Neural progenitor cell (in vitro differentiated cells): ENCODE measurements at places on chromosomes 12 and 14. TPM values are rescaled to one million over a fixed set of nuclear protein-coding genes. Genes with fewer than 3 reads are reported as not detected.

RAD9B gene
- total RNA-seq = 0.17 and 0.31 TPM in 2 replicates

CAMKK2 gene
- total RNA-seq = 21.0 and 31.1 TPM in 2 replicates

LIN52 gene
- total RNA-seq = 16.4 and 25.7 TPM in 2 replicates

CACNA1C gene
- 1.2 and 2.7 TPM in 2 replicates for total RNA-seq

KTN1 gene
- total RNA-seq = 136 and 191 TPM in 2 replicates

POTEM gene
- total RNA-seq = not detected in 2 replicates

HOXC11 gene
- total RNA-seq = not detected in 2 replicates

ADSS1 gene
- 25.3 and 26.4 TPM in 2 replicates for total RNA-seq

LRP6 gene
- 61.6 and 68.0 TPM in 2 replicates for total RNA-seq

PTPN21 gene
- total RNA-seq = 10.1 and 11.7 TPM in 2 replicates

ZC2HC1C gene
- 0.90 and 0.94 TPM in 2 replicates for total RNA-seq

ADGRD1 gene
- 0.40 TPM in 1 of 2 replicates, not detected in the other for total RNA-seq

SYT10 gene
- 0.62 and 1.2 TPM in 2 replicates for total RNA-seq

ASB2 gene
- total RNA-seq = 0.62 TPM in 1 of 2 replicates, not detected in the other

RNASE4 gene
- 2.0 and 2.1 TPM in 2 replicates for total RNA-seq

RDH16 gene
- 1.2 and 2.3 TPM in 2 replicates for total RNA-seq

TMCC3 gene
- 7.2 and 9.5 TPM in 2 replicates for total RNA-seq

SRSF5 gene
- total RNA-seq = 486 and 664 TPM in 2 replicates

REC8 gene
- total RNA-seq = 34.6 and 59.8 TPM in 2 replicates

GUCY2C gene
- total RNA-seq = not detected in 2 replicates

CRIP1 gene
- total RNA-seq = 2.6 TPM in 1 of 2 replicates, not detected in the other

SLCO1B1 gene
- total RNA-seq = not detected in 2 replicates

RTN1 gene
- 7.7 and 18.6 TPM in 2 replicates for total RNA-seq

CMKLR1 gene
- 0.09 TPM in 1 of 2 replicates, not detected in the other for total RNA-seq

ZNF891 gene
- 6.0 and 7.2 TPM in 2 replicates for total RNA-seq

SIX6 gene
- total RNA-seq = 1.4 and 1.7 TPM in 2 replicates

ESR2 gene
- total RNA-seq = 0.21 and 0.31 TPM in 2 replicates

OAS2 gene
- total RNA-seq = 0.12 TPM in 1 of 2 replicates, not detected in the other

RFX4 gene
- total RNA-seq = 0.22 and 3.4 TPM in 2 replicates

KRT2 gene
- total RNA-seq = not detected in 2 replicates

ANO4 gene
- total RNA-seq = 0.65 TPM in 1 of 2 replicates, not detected in the other

TRHDE gene
- total RNA-seq = 0.22 and 4.5 TPM in 2 replicates

DYRK4 gene
- 15.2 and 20.5 TPM in 2 replicates for total RNA-seq

SLC6A13 gene
- total RNA-seq = 0.31 TPM in 1 of 2 replicates, not detected in the other

SLC8A3 gene
- total RNA-seq = 0.24 and 0.71 TPM in 2 replicates

CAND1 gene
- 193 and 284 TPM in 2 replicates for total RNA-seq

KCNMB4 gene
- total RNA-seq = 5.7 and 8.5 TPM in 2 replicates

GPR65 gene
- not detected in 2 replicates for total RNA-seq

BCL11B gene
- total RNA-seq = 1.3 and 1.5 TPM in 2 replicates

COQ5 gene
- total RNA-seq = 66.7 and 72.7 TPM in 2 replicates

RNU4-1 gene
- total RNA-seq = under 0.01 TPM in 2 replicates

HOTAIR gene
- not detected in 2 replicates for total RNA-seq

KDM5A gene
- 44.7 and 50.2 TPM in 2 replicates for total RNA-seq

CHGA gene
- total RNA-seq = 0.77 TPM in 1 of 2 replicates, not detected in the other

HNF1A gene
- not detected in 2 replicates for total RNA-seq

LRTM2 gene
- 0.09 TPM in 1 of 2 replicates, not detected in the other for total RNA-seq

CLEC2B gene
- total RNA-seq = 0.28 and 1.0 TPM in 2 replicates

JPH4 gene
- 3.2 and 13.5 TPM in 2 replicates for total RNA-seq

RNASE1 gene
- 5.7 TPM in 1 of 2 replicates, not detected in the other for total RNA-seq

NR1H4 gene
- total RNA-seq = not detected in 2 replicates

GLS2 gene
- total RNA-seq = 2.3 and 2.9 TPM in 2 replicates

HOXC9 gene
- total RNA-seq = not detected in 2 replicates

C12orf50 gene
- not detected in 2 replicates for total RNA-seq

CCDC196 gene
- total RNA-seq = not detected in 2 replicates
